ENCODE measurements at places on chromosomes 12 and 14. TPM values are rescaled to one million over a fixed set of nuclear protein-coding genes. Genes with fewer than 3 reads are reported as not detected.

- no peak for DNase-seq
These were observed 45.2 kb downstream of the GXYLT1 start for GRCh38 chr12:42099433-42099832.

GRCh38 chr12:39713552-39713951 lies 93.9 kb upstream of the ABCD2 start:
- no peak for DNase-seq

- no peak for DNase-seq
These were observed 75.9 kb upstream of the C12orf71 start for GRCh38 chr12:27158297-27158696.

- no peak for DNase-seq
These were observed 168.0 kb downstream of the SLC16A7 start for GRCh38 chr12:59763835-59764234.

DNA sequence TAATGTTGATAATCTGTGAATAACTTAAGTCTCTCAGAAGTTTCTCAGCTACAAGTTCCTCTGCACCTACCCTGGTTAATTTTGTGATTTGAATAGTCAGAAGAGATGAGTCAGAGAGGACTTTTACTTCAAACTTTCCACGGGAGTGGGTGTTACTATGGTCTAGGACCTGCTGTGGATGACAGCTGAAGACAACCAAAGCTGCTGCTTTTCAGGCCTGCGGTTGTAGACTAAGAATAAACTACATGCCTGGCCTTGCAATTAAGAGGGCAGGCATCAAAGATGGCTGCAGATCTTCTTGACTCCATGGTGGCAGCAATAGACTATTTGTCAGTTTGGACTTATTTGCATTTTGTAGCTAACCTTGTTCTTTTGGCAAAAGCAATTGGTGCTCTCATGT lies 227.1 kb upstream of the KRR1 start:
- no peak for DNase-seq

The POTEM gene
- total RNA-seq = not detected

GRCh38 chr14:65281991-65282895 lies 130.3 kb upstream of the FUT8 start:
- no peak for DNase-seq

GRCh38 chr12:114443607-114444421 lies 37.9 kb upstream of the TBX5 start:
- DNase-seq = no peak

DNA sequence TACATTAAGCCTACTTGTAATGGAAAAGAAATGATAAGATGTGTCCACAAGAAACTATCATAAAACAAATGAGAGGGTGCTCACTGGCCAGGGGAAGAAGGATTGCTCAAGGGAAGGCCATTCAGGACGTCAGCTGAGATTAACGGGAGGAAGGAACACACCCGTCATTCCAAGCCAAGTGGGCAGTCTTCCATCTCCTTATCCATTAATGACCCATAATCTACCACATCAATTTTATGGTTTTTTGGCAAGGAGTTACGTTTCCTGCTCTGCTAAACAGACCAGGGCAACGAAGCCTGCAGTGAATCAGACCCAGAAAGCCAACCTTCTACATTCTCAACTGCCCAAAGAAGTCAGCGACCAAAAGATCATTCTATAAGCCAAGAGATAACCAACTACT lies 25.1 kb downstream of the PRKAB1 start:
- DNase-seq = no peak

DNA sequence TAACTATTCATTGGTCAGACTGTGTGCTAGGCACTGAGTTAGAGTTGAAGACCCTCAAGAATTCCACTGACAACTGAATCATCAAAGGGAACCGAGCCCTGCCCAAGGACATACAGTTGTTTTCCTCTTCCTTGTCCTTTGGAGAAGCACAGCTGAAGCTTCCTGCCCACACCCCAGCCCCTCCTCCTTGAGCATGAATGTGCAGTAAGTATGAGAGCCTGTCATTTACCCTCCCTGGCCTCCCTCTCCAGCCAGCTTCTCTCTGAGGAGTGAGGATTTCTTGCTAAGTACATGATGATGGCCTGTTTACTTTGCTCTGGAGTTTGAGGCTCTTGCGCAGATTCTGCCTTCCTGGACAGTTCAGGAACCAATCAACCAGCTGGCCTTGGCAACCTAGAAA lies 235.2 kb downstream of the CACNA1C start:
- no peak for DNase-seq

DNA sequence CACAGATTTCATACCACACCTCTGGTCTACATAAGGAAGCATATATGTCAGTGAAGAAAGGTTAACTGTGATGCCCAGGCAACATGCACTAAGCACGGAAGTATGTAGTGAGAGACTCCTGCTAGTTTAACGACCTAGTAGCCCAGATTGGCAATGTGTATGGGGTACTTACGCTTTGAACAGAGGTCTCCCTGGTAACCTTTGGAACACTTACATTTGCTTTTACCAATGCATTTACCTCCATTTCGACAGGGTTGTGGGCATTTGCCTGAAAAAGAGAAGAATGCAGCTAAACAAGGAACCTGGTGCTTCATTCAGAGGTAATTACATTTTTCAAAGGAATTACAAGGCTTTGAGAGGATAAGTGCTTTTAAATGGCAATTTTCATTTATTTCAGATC lies 65.2 kb downstream of the WIF1 start:
- DNase-seq = no peak

DNA sequence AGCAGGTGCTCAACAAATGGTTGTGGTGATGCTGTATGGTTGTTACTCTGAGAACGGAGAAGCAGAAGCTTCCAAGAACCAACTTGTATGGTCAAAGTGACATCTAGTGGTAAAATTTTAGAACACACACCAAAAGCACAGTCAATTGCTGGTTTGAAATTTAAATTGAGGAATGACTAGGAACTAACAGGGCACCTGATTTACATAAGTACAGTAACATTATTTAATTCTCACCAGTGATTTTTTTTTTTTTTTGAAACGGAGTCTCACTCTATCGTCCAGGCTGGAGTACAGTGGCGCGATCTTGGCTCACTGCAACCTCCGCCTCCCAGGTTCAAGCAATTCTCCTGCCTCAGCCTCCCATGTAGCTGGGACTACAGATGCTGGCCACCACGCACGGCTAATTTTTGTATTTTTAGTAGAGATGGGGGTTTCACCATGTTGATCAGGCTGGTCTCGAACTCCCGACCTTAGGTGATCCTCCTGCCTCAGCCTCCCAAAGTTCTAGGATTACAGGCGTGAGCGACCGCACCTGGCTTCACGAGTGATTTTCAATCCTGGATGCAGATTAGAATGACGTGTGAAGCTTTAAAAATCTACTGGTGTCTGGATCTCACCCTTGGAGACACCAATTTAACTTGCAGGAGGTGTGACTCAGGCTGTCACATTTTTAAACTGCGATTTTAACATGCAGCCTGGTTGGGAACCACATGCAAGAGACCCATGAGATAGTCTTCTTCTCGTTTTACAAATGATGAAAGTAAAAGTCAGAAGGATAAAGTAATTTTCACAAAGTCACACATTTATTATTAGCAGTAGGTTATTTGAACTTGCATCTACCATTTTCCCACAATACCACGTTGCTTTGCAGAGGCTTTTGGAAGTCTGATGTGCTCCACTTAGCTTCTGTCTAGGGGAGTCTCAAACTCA lies 14.1 kb upstream of the NUMB start:
- DNase-seq = no peak

DNA sequence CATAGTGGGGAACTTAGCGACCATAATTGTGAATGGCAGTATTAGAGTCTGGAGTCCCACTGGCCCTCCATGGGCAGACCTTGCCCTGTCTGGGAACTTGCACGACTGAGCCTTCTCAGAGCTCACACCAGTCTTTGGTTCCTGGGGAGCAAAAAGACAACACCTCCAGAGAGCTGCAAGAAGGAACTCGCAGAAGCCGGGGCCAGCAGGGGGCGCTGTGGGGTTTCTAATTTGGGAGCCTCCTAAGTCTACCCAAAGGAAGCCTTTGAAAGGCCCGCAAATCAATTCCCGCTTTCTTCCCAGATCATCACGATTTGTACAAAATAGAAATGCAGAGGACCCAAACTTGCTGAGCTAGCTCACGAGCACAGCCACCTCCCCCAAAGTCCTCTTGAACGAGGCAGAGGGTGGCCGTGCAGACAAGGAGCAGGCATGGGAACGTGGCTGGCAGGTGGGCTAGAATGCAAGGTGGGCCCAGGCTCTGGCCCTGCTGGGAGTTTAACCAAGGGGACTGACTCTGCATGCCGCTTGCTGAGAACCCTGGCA lies 46.3 kb upstream of the FBXO21 start:
- peak; percentile 81 for DNase-seq

The TAS2R20 gene
- total RNA-seq = 4.3 TPM
